ENCODE measurements at places on chromosomes 16 and 17.

GRCh38 chr17:56292010-56292409, 138.7 kb downstream of the ANKFN1 start:
- DNase-seq, result no peak

- DNase-seq, result no peak
These were observed 4.7 kb downstream of the CHD3 start for GRCh38 chr17:7893187-7893880.

GRCh38 chr17:792277-792676, 10.1 kb downstream of the MRM3 start:
- peak; percentile 9 for DNase-seq

DNA sequence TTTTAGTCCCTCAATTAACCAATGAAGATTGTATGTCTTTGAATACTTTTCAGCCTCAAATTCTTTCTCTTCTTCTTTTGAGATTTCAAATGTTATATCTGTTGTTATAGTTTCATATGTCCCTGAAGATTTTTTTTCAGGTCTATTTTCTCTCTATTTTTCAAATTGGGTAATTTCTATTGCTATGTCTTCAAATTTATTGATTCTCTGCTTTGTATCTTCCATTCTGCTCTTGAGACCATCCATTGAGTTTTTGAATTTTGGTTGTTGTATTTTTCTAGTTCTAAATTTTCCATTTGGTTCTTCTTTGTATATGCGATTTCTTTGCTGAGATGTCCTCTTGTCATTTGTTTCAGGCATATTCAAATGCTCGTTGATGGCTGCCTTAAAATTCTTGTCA, 26.7 kb downstream of the MAP2K6 start:
- DNase-seq, result no peak

GRCh38 chr16:29821643-29822115, 1.4 kb downstream of the MVP start:
- peak; percentile 83 for DNase-seq

DNA sequence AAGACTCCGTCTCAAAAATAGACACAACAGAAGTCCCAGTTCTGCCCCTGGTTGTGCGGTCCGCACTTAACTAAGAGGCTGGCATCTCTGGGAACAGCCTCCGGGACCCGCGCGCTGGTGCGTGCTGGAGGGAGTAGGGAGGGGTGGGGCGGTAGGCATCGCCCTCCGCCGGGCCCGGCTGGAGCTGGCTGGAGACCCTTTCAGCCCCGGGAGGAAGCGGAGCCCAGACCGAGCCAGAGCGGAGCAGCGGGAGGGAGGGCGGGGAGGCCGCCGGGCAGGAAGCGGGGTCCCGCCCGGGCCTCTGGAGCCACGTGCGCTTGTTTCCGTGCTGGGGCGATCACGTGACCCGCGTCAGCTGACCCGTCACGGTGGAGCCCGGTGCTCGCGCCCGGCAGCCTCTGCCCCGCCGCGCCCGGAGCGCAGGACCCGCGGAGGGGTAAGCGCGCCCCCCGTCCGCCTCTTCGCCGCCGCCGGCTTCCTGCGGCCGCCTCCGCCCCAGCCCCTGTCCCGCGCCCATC, at the start of gene WDR81:
Gene WDR81 (plus strand): TSS at position 354 of the 518 bp plus-strand sequence. CDS start 256 bp downstream, outside the sequence.
- DNase-seq, result peak; percentile 73

DNA sequence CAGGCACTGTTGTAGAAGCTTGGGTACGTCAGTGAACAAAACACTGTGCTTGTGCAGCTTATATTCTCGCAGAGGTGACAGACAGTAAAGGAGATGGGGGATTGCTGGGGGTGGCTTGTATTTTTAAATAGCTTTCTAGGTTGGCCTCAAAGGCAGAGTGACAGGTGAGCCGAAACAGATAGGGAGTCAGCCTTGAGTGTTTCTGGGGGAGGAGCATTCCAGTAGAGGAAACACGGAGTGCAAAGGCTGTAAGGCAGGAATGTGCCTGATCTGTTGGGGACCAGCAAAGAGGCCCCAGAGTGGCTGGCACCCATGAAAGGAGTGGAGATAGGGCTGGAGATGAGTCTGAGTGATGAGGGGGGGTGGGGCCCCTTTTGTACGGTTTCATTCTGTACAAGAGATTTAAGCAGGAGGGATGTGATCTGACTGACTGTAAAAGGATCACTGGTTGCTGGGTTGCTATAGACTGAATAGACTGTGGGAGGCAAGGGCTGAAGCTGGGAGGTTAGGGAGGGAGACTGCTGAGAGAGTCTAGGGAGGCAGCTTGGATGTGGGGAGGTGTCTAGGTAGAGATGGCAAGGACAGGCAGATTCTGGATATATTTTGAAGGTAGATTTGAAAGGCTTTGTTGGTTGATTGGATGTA, 15.2 kb downstream of the NUP93 start:
- no peak for DNase-seq

DNA sequence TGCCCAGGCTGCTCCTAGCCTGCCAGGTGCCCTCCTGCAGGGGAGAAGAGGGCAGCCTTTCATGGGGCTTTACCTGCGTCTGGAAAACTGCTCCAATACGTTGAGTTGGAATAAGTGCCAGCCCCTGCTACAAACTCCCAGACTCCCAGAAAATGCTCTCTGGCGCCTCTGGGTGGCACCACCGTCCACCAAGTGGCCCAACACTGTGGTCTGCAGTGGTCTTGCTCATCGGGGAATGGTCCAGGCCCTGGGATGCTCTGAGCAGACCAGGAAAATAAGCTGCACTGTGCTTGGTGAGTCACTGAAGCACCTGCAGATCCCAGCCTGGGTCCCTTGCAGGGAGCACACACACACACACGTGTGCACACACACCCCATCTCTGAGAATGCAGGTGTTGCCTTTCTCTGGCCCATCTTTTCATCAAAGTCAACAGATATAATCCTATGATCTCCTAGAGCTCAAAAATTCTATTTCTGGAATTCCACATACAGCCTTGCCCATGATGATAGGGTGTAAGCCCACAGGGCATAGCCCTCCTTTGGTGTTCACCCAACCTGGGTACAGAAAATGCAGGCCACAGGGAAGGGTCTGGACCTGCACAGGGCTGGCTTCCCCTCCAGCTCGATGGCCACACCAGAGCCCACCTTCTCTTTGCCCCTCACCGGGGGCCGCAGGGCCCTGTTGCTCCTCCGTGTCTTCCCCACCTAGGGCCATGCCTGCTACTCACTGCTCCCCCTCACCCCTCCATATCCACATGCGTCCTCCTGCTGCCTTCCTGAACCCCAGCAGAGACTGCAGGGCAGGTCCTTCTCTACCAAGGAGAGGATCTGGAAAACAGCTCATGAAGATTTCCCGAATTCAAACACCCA, 20.5 kb downstream of the CDIP1 start:
- no peak for DNase-seq

- no peak for DNase-seq
These were observed 23.9 kb upstream of the DLX3 start for GRCh38 chr17:50018909-50019308.

GRCh38 chr17:40364121-40364861, at the start of gene GJD3:
TSS of gene GJD3 (minus strand) at chr17:40364737. CDS start at chr17:40363815, 922 bp downstream.
- no peak for DNase-seq

- DNase-seq, result no peak
These were observed 13.2 kb downstream of the NGFR start for GRCh38 chr17:49508061-49508865.

DNA sequence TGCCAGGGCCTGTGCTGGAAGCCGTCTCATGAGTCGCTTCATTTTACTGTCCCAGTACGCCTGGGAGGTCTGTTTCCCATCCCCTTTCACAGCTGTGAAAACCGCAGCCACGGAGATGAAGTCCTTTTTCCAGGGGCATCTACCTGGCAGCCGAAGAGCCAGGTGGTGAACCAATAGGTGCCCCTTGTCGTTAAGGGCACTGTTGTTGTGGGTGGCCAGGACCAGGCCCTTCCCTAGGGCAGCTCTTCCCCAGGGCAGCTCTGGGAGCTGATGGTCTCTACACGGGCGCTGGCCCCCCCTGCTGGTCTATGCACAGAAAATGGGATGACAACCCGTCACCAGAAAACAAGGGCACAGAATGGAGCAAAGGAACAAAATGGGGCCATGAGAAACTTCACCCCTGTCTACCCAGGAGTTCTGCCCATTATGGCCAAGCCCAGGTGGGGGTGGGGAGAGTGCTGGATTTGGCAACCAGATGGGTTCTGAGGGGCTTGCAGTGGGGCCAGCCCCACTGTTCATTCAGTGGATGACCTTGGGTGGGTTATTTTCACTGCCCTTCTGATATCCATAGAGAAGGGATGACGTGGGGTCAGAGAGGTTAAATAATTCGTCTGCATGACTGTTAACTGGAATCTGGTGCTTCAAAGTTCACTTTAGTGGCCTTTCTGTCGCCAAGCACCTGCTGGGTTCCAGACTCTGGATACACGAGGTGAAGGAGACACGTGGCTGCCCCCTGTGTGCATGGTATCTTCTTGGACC, 11.5 kb downstream of the RMI2 start:
- DNase-seq, result peak; percentile 21

DNA sequence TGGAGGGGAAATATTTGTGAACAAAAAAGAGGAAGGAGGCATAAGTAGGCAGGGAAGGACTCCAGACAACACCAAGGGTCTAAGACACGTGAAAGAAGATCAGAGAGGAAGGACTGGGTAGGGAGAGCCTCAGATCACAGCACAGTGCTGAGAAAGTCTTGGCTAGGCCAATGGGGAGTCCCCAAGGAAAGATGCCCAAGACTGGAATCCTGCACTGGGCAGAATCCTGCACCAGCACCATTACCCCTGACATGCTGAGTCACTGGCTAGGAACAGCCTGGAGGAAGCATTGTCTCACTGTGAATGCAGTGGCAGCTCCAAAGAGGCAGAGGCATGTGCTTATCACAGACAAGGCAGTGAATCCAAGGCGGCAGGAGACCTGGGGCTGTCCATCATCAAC, 19.2 kb downstream of the CLEC19A start:
- DNase-seq, result no peak

DNA sequence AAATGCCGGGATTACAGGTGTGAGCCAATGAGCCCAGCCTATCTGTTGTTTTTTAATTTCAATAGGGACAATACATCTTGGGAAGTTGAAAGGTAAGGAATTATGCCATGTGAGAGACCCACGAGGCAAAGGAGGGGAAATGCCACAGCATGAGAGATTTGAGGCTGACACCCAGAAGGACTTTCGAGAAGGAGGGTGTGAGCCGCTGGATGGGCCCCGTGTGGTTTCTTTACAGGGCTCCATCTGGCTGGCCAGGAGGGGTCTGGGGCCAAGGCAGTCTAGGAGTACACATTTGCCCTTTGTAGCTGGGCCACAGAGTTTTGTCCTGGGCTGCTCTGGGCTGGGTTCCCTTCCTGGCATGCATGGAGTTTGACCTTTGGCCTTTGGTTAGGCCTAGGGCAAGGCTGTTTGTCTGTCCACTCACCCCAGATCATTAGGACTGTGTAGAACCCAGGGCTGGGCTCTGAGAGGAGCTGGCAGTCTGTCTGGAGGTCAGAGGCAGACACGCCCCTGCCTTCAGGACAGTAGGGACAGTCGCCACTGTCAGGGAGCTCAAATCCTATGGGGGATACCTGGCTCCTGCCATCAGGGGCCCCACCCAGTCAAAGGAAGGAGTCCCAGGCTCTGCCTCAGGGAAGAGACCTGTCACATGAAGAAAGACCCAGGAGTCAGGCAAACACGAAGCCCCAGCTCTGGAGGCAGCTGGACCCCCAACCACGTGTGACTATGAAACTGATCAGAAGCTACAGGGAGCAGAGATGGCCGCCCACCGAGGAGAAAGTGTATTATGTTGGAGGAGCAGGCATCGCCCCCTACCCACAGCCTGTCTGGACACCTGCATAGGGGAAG, 24.2 kb upstream of the NXPH3 start:
- DNase-seq, result no peak

GRCh38 chr17:30524847-30525246, 47.6 kb downstream of the GOSR1 start:
- DNase-seq, result no peak

GRCh38 chr17:27586203-27586721, 44.7 kb upstream of the LGALS9 start:
- no peak for DNase-seq

- DNase-seq, result no peak
These were observed 711 bp downstream of the ALYREF start for GRCh38 chr17:81890447-81891302.

DNA sequence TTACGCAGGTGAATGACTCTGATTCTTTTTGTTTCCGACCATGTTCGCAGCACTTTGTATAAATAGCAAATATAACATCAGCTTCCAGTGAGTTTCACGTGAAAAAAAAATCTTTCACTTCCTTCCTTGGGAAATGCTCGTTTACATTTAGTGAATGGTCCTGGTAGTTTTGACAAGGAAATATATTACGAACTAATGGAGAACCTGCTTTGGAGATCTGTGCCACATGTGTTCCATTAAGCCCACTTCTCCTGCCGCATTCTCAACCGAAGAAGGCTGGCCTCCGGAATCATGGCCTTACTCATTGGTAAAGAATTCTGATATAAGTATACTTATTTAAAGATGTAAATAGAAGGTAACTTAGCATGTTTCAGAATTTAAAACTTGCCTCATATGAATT, 3.6 kb downstream of the CRAMP1 start:
- no peak for DNase-seq

DNA sequence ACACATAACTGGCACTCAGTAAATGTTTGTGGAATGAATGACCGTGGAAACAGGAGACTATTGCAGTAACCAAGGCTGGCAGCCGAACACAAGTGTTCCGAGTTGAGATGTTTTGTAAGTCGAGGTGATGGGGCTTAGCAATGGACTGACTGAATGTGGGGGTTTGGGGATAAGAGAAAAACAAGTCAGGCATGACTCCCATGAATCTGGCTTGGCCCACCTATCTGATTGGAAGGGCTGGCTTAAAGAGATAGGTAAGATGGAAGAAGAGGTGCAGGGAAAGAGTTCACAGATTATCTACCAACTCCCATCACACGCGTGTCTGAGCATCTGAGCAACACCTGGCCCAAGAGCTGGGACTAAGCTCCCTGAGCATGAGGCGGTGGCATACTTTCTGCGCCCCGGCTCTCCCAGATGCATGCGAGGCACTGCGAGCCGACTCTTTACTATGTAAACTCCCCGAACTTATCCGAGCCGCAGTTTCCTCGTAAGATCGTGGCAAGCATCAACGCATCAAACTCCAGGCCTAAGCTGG, 539 bp downstream of the IFT20 start:
- DNase-seq, result no peak

- DNase-seq, result peak; percentile 58
These were observed 76.0 kb downstream of the VMP1 start for GRCh38 chr17:59783221-59784047.

DNA sequence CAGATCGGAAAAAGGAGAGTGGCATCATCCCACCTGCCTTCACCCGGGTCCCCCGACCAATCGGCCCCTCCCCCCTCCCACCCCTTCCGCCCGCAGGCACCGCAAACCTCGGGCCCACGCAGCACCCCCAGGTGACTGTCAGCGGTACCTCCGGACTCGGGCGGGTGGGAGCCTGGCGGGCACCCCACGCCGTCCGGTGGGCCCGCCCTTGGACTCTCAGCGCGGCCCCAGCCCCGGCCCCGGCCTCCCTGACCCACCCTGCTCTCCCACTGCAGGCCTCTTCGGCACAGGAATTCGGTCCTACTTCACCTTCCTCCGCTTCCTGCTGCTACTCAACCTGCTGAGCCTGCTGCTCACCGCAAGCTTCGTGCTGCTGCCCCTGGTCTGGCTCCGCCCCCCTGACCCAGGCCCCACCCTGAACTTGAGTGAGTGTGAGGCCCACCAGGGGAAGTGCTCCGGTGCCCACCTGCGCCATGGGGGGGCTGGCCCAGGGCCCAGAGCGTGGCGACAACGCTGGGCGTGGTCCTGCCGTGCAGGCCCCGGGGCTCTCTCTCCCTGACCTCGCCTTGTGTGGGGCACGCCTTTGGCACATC, 1.6 kb downstream of the TMC8 start:
- DNase-seq, result no peak

Data from SW 1271 (cell line).